ENCODE measurements at places on chromosomes 2 and 18.

DNA sequence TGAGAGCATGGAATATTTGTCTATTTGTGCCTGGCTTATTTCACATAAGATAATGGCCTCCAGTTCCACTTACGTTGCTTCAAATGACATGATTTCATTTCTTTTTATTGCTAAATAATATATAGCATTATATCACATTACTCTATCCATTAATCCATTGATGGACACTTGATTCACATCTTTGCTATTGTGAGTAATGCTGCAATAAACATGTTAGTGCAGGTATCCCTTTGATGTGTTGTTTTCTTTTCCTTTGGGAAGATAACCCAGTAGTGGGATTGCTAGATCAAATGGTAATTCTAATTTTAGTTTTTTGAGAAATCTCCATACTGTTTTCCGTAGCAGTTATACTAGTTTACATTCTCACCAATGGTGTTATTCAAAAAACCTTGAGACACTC, 1343.3 kb upstream of the TMEFF2 start:
- no peak for DNase-seq

DNA sequence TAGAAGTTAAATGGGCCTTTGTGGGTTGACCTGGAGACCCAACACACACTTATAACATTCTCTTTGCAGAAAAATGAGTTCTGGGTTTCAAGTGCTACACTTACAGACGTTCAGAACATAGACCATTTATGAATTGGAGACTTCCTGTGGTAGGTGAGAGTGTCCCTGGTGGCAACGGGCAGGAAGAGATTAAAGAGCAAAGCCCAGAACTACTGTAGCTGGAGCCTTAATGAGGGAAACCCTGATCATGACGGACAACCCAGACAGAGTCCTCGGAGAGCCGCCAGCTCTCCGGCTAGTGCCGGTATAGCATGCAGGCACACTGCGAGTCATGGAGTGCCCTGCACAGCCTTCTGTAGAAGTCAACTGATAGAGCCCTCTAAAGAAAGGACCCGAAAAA, 44.5 kb upstream of the RMDN2 start:
- no peak for DNase-seq

DNA sequence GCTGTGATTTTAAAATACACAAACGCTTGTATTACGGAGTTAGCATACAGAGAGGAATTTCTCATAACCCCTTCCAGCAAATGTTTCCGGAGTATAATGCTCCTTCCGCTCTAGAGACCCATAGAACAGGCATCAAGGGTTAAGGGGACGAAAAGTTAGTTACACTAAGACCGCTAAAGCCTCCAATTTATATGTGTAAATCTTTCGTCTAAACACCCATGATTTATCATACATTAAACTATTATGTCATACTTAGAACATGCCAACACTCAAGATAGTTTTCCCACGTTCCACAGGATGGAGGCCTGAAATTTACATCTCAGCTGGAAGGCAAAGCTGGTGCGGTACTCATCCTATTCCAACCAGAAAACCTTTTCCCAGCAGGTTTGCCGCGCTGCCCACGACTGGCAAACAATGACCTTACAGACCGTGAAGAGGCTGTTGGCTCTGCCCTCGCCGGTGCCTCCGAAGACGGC, 650 bp downstream of the ORMDL1 start:
- DNase-seq, result no peak

DNA sequence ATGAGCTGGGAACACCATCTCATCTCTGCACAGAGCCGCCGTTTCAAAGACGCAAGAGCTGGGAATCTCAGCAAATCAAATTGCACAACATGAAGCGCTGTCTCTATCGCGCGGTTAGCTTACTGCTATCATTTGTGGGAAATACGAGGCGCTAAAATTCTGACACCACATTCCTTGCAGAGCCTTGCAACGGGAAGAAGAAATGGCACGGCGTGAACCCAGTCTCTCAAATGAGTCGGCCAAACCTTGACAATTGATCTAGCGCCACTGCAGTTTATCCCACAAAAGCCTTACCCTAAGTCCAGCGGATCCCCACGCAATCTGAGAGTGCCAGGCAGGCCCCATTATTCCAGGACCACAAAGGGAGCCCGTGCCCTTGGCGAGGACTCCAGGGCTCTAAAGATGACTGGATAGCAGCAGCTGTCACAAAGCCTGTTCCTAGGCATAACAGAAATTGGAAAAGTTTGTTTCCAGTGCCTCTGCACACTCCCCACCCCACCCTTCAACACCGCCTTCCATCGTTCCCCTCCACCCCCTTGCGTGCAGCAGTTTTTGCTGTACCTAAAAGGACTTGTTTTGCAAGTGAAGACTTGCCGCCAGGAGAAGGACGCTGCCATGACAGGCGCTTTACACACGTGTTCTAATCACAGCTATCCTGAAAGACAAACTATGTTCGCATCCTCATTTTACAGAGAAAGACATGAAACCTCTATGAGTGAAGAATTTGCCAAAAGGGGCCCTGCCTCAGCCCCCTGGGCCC, 252.4 kb downstream of the EIPR1 start:
- DNase-seq, result no peak

DNA sequence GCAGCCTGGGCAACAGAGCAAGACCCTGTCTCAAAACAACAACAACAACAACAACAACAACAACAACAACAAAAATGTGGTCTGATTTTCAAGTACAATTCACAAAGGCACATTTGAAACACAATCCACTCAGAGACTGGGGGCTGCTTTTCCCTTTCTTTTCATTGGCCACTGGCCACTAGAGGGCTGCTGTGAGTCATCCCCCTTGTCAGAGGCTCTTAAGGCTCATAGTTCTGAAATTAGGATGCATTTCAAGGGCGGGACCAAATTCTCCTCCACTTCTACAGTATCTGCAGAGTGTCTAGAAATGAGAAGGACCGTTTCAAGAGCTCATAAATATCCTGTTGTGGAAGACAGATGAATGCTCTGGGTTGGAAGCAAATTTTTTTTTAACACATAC, 285.4 kb downstream of the NRXN1 start:
- no peak for DNase-seq

DNA sequence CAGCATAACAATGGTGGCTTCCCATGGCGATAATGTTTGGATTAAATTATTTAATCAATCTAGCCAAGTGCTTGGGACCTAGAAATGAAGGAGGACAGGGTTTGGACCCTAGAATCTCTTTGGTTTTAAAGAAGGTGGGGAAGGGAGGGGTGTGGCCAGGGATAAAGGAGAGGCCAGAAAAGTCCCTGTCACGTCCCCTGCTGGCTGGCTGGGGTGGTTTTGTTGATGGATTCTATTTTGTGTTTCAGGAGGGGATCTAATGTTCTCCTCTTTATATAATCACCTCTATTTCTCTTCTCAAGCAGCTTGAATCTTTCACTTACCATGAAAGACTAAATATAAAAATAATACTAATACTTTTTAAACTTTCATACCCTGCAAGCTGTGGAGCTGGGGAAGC, 52.6 kb upstream of the GALR1 start:
- no peak for DNase-seq

DNA sequence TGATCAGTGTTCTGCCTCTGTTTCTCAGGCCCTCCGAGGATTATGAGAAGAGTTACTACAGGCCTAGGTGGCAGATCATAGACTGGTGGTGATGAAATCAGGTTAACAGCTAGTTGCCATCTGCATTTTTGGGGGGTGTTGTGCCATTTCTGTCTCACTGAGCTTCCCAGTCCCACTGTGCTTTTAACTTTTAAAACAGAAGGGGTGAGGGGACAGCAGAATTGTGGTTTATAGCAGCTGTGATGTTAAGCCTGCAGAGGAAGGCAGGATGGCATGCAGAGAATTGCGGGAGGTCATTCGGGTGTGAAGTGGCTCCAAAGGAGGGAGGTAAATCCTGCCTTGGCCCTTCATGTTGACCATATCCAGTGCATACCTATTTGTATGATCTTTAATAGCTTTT, 5.0 kb downstream of the CAB39 start:
- no peak for DNase-seq

DNA sequence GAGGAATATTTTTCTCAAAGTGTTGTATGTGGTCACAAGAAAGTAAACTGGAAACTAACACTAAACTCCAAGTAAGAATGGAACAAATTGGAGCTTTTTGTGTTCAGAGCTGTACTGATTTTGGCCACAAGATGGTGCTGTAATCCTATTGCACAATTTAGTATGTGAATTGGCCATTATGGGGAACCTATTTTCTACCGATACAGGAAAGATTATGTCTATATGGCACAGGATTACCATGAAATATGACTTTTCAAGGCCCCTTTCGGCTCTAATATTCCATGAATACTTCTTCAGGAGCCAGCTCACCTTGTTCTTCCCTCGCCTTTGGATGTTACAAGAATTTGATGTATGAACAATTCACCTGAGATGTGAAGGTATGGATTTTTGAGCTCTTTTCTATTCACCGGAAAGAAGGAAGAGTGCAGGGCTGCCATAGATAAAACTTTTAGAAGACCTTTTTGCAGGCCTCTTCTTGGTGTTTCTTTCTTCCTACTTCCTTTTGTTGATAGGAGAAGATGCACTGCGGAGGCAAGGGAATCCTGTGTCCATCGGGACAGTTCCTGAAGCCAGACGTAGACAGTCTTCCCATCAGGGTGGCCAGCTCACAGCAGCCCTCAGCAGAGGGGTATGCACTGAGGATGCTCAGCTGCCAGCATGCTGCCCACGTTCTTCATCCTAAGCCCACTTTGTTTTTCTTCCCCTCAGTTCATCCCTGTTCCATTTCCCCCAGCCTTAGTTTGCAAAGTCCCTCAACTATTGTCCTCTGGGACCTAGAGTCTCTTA, 13.3 kb downstream of the MRPL44 start:
- no peak for DNase-seq

GRCh38 chr2:120517751-120518469, 172.0 kb downstream of the INHBB start:
- no peak for DNase-seq

DNA sequence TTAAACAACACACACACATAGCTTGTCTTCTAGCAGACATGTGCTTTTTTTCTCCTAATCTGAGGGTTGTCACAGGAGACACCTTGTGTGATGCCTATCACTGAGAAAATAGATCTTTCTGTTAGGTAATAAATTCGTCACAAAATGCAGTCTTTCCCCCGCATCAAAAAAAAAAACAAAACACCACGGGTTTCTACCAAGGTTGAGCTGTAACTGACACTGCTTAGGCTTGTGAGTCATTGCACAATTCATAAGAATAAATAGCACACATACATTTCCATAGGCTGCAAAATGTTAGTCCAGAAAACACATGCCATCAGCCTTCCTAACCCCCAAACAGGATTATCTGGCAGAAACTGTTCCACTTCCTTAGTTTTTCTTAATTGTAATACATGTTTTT, 6.5 kb downstream of the TMEM163 start:
- no peak for DNase-seq

GRCh38 chr18:47968006-47968676, 37.7 kb upstream of the SMAD2 start:
- no peak for DNase-seq

GRCh38 chr2:163455815-163456214, 280.0 kb downstream of the FIGN start:
- DNase-seq, result no peak

GRCh38 chr18:64118406-64118805, 30.5 kb downstream of the LINC00305 start:
- no peak for DNase-seq

GRCh38 chr2:43052204-43052943, 174.0 kb downstream of the ZFP36L2 start:
- no peak for DNase-seq

DNA sequence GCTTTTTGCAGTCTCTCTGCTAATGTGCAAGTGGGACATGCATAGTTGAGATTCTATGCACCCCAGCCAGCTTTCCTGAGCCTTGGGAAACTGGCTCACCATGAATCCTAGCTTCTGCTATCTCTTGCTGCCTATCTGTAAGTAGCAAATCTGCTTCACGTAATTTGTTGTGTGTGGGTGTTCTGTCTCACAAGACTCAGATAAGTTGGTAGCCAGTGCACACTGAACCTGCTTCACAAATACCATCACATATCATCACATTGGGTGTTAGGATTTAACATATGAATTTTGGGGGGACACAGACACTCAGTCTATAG, 13.9 kb upstream of the VRK2 start:
- no peak for DNase-seq

- no peak for DNase-seq
Measured at GRCh38 chr2:160419776-160420505, 73.7 kb downstream of the RBMS1 start.

DNA sequence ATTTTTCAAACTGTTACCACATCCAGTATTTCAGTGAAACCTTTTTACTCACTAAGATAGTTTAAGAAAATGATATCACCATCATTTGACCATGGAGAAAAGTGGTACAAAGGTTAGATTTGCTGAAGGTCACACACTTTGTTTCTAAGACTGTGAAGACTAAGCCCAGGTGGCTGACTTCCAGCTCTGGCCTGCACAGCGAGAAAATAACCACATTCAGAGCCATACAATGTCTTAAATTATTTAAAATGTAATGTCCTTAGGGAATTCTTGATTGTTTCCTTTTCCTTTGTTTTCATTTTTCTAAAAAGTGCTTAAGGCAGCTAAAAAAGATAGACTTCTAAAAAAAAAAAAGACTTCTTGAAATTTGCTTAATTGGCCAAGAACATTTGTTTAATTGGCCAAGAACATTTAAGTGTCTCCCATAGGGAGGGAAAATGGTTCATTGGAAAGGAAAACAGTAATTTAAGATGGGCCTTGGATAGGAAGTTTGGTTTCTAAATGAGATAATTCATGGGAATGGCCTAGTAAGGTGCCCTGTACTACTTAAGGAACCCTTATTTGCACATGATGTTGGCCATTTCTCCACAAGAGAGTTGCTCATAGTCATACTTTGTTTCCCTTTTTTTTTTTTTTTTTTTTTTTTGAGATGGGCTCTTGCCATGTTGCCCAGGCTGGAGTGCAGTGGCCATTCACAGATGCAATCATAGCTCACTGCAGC, 45.2 kb downstream of the CYP1B1 start:
- DNase-seq, result peak; percentile 61

GRCh38 chr2:233823731-233824121, 30.6 kb downstream of the HJURP start:
- DNase-seq, result no peak

- no peak for DNase-seq
Measured at GRCh38 chr2:64915510-64915900, 73.7 kb upstream of the SLC1A4 start.

DNA sequence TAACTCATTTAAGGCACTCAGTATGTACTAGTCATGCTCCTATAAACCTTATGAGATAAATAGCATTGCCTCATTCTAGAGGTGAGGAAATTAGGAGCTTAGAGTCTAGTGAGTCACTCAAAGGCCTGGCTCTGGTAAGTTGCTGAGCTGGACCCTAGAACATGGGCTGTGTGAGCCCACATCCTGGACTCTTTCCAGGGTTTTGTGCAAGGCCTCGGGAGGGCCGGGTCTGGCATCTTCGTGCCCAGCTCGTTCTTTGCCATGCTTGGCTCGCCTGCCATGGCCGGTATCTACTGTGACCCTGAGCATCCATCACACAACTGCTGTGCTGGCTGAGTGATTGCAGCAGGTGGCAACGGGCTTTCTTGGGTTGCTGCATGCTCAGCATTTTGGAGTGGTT, 168.0 kb downstream of the LPIN1 start:
- DNase-seq, result peak; percentile 14

GRCh38 chr18:37540424-37541138, 25.0 kb downstream of the CELF4 start:
- no peak for DNase-seq

- DNase-seq, result no peak
Measured at GRCh38 chr2:190785334-190785733, 95.3 kb upstream of the GLS start.

GRCh38 chr2:140013545-140014203, 1233.5 kb upstream of the NXPH2 start:
- no peak for DNase-seq

GRCh38 chr2:71618327-71619113, 165.2 kb downstream of the DYSF start:
- DNase-seq, result no peak

- DNase-seq, result no peak
Measured at GRCh38 chr2:98013407-98014042, 17.8 kb upstream of the TMEM131 start.

Data from fibroblast of the conjunctiva (primary cell).